ENCODE measurements at places on chromosomes 16 and 17.

GRCh38 chr16:10617662-10618420 is 37.4 kb upstream of the EMP2 start:
- DNase-seq: no peak

DNA sequence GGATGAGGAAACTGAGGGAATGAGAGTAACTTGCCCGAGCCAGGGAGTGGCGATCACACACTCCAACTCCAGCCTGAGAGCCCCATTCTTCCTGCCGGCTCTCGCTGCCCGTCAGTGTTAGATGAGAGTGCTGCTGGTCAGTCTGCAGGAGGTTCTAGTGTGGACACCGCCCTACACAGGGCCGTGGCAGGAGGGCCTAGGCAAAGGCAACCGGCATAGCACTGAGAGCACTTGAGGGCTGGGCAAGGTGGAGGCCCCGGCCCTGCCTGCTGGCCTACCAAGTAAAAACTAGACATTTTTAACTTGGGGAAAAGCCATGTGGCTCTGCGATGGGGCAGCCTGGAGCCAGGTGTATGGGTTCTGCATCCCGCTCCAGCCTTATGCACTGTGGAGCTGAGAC is 354.8 kb downstream of the SEC14L1 start:
- no peak for DNase-seq

GRCh38 chr17:57142925-57143324 is 57.9 kb downstream of the AKAP1 start:
- DNase-seq: no peak

- DNase-seq: no peak
Observed at GRCh38 chr17:50311112-50311460, 34.8 kb upstream of the XYLT2 start.

GRCh38 chr17:7380855-7381683 is at the start of gene TNK1:
Gene TNK1, plus strand, starts transcription at chr17:7381089. Its CDS starts 1,838 bp downstream, at chr17:7382927.
- no peak for DNase-seq

DNA sequence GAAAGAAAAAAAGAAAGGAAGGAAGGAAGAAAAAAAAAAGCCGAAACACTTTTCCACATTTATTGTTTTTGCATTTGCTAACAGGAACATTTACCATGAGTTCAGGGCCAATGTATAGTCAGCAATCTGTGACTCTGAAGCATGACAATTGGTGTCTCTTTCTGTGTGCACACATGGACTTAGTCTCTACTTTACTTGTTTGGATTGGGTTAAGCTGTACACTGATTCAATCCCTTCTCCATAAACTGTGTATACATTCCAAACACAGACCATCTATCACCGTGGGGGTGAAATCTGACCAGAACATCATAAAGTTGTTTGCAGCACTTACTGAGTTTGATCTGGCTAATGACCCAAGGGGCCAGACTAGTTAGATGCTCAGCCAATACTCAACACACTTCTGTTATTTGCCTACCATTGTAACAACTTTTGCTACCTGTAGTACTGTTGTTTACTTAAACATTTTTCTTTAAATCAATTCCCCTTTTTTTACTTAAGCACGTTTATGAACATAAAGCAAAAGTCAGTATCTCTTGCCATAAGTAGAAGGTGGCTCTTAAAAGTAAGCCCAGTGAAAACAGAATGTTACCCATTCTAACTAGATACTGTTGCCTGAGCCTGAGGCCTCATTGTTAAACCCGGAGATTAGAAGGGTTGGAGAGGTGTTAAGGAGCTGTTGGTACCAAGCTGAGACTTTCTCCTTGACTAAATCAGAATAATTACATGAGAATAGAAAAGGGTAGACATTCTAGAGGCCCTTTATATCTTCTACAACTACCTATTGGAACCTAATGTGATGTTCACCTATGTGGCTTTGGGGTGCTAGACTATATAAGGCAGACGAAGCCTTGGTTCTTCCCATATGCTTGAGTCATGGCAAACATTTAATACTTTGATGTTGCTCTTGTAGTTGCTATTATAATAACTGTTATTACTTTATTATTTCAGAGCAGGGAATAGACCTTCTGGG is 41.8 kb downstream of the SCNN1B start:
- DNase-seq: no peak

GRCh38 chr17:12395733-12396354 is 269.8 kb upstream of the MYOCD start:
- no peak for DNase-seq

DNA sequence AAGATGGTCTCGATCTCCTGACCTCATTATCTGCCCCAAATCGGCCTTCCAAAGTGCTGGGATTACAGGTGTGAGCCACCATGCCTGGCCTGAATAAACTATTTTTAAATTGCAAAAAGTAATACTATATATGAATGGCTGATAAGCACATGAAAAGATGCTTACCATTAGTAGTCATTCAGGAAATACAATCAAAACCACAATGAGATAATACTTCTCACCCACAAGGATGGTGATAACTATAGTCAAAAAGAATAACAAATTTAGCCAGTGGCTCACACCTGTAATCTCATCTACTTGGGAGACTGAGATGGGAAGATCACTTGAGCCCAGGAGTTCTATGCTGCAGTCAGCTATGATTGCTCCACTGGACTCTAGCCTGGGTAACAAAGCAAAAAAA is 2.4 kb upstream of the TACO1 start:
- DNase-seq: peak; percentile 40

DNA sequence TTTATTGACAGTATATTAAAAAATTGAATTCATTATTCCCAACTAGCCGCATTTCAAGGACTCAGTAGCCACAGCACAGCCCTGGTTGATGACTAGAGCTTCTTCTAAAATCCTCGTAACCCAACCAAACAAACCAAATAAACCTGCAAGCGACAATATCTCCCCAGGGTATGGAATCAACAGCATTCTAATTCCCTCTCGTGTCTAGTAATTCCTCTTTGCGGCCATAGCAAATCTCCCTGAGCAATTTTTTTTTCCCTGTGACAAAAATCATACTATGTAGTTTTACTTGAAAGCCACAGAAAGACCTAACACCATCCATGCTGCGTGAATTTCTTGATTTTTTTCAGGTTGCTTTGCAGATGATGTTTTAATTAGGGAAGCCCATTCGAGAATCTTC is 143.4 kb upstream of the MYOCD start:
- DNase-seq: no peak

DNA sequence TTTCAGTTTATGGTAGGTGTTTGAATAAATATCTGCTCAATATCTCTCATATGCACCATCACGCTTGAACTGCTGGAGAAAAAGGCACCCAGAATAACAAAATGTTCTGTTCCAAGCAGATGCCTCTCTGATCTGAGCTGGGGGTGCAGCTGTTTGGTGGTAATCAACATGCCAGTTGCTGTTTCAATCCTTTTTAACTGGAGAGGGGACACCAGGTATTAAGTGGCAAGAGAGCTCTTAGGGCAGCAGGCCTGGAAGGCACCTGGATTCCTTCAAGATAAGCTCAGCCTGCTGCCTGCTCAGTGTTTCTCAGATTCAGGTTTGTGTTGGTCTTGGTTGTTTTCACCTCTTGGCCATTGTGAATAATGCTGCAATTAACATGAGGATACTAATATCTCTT is 27.2 kb upstream of the VAT1L start:
- no peak for DNase-seq

- peak; percentile 22 for DNase-seq
Observed at GRCh38 chr16:11252482-11252931, 3.5 kb downstream of the SOCS1 start.

DNA sequence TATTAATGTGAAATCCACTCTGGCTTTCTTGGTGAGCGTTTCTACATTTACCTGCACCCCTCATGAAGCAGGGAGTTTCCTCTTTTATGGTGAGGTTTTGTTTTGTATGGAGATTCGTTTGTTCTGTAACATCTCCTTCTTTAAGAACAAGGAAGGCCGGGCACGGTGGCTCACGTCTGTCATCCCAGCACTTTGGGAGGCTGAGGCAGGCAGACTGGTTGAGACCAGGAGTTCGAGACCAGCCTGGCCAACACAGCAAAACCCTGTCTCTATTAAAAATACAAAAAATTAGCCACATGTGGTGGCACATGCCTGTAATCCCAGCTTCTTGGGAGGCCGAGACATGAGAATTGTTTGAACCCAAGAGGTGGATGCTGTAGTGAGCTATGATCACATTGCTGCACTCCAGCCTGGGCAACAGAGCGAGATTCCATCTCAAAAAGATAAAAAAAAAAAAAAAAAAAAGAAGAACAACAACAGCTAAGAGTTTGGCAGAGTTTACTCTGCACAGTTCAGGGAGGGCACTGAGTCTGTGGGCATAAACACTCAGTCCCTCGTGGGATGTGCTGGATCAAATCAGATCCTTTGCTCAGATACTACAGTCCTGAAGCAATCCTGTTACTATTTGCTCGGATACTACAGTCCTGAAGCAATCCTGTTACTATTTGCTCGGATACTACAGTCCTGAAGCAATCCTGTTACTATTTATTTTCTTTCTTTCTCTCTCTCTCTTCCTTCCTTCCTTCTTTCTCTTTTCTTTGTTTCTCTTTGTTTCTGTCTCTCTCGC is 28.9 kb downstream of the ADCY9 start:
- DNase-seq: no peak

DNA sequence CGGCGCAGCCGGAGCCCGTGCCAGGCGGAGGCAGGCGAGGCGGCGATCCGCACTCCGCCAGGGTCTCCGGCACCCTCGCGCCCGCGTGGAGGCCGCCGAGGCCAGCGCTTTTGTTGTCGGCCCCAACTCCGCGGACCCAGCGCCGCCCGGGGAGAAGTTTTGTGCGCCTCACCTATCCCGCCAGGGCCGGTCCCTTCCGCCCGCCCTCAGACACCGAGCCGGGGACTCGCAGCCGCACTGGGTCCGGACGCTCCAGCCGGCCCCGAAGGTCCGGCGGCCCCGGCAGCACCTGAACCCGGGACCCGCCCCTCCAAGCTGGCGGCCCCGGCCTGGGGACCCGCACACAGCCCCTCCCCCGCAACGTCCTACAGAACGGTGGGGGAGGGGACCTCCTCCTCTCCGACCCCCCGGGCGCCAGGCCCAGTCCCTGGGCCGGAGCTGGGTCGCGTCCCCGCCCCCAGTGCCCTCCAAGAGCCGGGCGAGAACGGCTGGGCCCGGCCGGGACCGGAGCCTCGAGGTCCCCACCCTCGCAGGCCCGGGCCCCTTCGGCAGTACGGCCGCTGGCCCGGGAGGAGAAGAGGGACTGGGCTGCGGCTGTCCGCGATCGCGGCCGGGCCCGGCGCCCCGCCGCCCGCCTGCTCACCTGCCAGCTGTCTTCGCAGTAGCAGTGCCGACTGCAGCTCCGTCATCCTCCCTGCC is 698 bp downstream of the UBE2G1 start:
- no peak for DNase-seq

- no peak for DNase-seq
Observed at GRCh38 chr16:28289048-28289447, 3.3 kb upstream of the SBK1 start.

DNA sequence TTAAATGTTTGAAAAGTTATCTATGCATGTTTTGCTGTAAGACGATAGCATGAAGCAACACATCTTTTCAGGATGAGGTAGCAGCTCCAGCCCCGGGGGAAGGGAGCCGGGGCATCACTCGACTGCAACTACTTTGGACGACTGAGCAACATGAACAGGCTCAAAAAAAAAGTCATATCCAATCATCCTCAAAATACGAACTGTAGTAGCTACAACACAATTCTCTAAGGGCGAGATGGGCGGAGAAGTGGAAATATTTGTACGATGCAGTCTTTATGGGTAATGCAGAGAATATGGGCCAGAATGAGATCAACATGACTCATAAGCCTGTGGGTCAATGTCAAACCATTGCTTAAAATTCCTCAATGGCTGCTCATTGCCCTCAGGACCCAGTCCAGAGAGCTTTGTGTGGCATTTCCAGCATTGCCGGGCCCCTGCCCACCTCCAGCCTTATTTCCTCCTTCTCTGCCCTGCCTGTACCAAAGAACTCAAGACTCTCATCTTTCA is 17.7 kb upstream of the SMURF2 start:
- DNase-seq: no peak

- DNase-seq: no peak
Observed at GRCh38 chr16:68772030-68772681, 35.1 kb downstream of the CDH1 start.

DNA sequence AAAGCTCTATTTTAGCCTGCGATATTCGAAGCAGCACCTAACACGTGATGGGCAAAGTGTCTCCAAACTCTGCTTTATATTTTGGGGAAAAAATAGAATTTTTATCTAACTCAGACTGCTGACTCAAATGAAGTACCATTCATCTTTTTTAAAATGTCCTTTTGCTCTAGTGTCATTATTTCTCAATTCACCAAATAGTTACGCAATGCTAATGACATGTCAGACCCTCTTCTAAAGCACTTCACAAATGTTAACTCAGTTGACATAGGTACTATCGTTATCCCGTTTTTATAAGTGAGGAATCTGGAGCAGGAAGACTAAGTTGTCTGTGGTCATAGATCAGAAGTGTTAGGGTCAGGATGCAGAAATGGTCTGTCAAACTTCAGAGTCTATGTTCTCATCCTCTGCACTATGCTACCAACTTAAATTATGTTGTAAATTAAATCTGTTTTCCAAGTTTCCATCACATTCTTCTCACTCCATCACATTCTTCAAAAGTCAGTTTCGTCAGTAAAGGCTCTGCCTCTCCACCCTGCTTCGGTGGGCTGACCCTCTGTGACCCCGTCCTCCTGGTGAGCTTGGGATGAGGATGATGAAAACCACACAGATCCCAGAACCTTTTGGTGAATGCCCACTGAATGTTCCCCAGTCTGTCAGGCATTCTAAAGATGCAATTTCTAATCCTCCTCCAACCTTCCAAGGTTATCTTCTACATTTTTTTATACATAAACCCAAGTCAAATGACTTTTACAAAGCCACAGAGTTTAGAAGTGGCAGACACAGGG is 102.8 kb downstream of the ADAMTS18 start:
- no peak for DNase-seq

GRCh38 chr16:56632156-56632847 is at the start of gene MT1M:
Gene MT1M, plus strand, starts transcription at chr16:56632659. Its CDS starts 73 bp downstream, at chr16:56632732.
- DNase-seq: no peak

- DNase-seq: no peak
Observed at GRCh38 chr16:19304750-19305149, 19.2 kb downstream of the CLEC19A start.

DNA sequence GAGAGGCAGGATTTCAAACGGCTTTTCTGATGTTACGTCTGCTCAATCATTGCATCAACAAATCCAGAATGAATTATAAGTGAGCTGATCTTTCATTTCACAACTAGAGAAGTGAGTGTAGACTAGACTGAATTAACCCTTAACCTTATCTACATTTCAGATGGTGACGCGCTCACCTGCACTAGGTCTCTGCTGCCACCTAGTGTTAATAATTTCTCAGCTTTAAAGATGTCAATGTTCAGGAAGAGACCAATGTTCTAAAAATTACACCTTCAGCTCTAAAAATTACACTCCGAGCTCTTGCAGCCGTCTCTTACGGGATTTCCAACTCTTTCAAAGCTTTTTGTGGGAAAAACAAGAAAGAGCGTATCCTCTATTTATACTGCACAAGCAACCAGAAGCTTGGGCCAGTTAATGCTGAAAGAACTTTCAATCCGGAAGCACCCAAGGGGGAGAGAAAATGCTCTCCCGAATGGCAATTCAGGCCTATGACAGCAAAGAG is 88.2 kb upstream of the FA2H start:
- DNase-seq: peak; percentile 61

DNA sequence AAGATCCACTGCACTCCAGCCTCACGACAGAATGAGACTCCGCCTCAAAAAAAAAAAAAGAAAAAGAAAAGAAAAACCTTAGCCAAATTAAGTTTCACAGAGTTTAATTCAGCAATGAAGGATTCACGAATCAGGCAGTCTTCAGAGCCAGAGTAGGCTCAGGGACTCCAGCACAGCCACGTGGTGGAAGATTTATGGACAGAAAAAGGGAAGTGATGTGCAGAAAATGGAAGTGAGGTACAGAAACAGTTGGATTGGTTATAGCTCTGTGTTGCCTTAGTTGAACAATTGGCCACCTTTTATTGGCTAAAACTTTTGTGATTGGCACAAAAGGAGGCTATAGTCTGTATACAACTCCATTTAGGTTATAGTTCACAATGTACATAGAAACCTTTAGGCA is 256.6 kb downstream of the HS3ST3B1 start:
- no peak for DNase-seq

All from CD4-positive, alpha-beta T cell treated with Interleukin-10 for 1 hour (primary cell).